Endodermal cell (in vitro differentiated cells): ENCODE measurements at places on chromosomes 2 and 18. TPM values are rescaled to one million over a fixed set of nuclear protein-coding genes. Genes with fewer than 3 reads are reported as not detected.

Gene NT5C1B
- not detected in 3 replicates for total RNA-seq

DNA sequence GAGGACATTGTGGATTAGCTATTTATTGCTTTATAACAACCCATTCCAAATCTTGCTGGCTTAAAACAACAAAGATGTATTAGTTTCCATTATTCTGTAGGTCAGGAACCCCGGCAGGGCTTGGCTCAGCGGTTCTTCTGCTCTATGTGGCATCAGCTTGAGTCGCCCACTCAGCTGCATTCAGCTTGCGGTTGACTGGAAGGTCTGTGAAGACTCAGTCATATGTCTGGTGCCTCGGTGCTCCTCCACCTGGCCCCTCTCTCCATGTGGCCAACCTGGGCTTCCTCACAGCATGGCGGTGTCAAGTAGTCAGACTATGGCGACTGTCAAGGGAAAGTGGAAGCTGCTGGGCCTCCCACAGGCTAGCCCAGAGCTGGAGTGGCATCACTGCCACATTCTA lies 48.6 kb downstream of the EMILIN2 start:
- DNase-seq, result peak; percentile 45

- DNase-seq, result peak; percentile 50
These were observed 102.1 kb downstream of the ATAD2B start for GRCh38 chr2:23824777-23825212.

DNA sequence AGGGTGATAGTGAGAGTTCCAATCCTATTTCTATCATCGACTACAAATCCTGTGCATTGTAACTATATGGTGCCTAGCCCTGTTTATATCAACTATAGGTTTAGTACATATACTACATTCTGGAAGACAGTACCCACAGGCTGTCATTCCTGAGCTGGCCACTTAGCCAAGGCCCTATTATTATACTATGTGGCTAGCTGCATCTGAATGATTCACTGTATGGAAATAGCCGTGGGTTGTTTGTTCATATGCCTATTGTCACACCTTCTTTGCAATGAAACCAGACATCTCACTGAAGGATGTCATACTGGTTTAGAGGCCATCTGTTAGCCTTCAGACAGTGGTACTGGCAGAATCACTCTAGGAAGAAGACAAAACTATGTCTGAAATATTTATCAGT lies 62.3 kb upstream of the FSIP2 start:
- no peak for DNase-seq

DNA sequence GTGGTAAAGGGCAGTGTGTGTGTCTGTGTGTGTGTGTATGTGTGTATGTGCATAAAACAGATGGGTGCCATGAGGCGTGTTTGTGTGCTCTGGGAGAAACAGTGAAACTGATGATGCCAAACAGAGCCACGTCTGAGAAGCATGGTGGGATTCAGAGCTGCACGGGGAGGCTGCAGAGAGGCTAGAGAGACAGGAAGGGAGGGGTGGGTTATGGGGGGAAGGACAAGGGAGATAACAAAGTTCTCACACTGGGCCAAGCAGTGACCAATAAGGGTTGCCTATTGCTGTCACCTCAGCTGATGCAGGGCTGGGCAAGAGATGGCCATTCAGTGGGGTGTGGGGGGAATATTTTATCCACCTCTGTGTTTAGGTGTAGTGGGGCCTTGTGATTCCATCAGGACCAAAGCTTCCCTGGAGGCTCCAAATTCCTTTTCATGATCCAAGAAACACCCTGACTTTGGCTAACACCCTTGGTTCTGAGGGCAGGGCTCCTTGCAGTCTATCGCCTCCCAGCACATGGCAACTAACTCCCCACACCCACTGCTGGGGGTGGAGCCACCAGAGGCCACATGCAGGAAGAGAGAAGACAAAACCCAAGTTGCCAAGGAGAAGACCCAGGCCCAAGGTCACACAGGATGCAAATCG lies 54.2 kb upstream of the POMC start:
- no peak for DNase-seq

DNA sequence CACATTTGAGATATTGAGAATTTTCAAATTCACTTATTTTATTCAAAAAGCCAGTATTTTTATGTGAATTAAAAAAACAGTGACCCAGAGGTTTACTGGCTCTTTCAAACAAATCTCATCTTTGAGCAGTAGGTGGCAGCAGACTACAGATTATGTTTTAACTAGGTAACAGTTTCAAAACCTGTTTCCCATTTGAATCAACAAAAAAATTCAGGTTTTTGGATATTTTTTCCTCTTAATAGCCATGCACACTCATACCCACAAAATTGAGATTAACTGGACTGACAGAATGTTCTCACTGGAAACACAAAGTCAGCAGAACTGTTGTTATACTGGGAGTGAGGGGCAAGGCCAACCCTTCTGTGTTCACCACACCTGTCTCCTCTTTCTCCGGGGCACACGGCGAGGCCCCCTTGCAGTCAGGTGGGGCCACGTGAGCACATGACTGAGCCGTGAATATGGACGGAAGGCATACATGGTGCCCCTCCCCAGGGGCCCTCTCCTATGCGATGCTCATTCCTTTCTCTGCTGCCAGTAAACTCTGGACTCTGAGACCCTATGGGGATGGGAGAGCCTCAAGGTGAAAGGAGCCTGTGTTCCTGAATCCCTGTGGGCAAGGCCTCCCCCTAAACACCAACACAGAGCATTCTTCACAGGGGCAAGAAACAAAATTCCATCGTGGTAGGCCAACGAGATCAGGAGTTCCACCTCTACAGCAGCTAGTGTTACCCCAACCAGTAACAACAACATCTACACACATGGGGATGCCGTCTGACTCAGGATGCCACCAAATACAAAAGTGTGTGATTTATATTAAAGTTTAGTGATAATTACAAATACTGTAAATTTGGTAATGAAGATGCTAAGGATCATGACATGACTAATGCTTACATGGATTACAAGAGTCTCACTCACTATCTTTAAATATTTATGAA lies 80.4 kb downstream of the LPIN2 start:
- DNase-seq, result peak; percentile 72
